A549 treated with RU486 at 1 μM for 4 hours (cell line): ENCODE measurements at places on chromosomes 12 and 14. TPM values are rescaled to one million over a fixed set of nuclear protein-coding genes. Genes with fewer than 3 reads are reported as not detected.

Gene C3AR1
- total RNA-seq, result not detected in 5 replicates

Gene KHNYN
- 19.3 to 28.8 TPM (median 26.1 TPM) in 5 replicates for total RNA-seq

Gene SRRM4
- not detected in 5 replicates for total RNA-seq

Gene SYCP3
- 0.13 TPM in 1 of 5 replicates, not detected in the others for total RNA-seq

Gene TUBA1A
- total RNA-seq, result 152 to 191 TPM (median 180 TPM) in 5 replicates

Gene KRT71
- not detected in 5 replicates for total RNA-seq

Gene AICDA
- total RNA-seq, result 0.08 to 0.17 TPM (median 0.09 TPM) in 3 of 5 replicates, not detected in the others

Gene RNASE3
- total RNA-seq, result not detected in 5 replicates

Gene WNT1
- total RNA-seq, result 0.18 TPM in 1 of 5 replicates, not detected in the others

Gene KIF5A
- total RNA-seq, result 0.14 to 0.27 TPM (median 0.24 TPM) in 5 replicates

Gene KLHDC1
- 0.17 to 0.76 TPM (median 0.36 TPM) in 5 replicates for total RNA-seq

Gene NELL2
- 0.46 TPM in 1 of 5 replicates, not detected in the others for total RNA-seq

Gene ANKRD33
- 0.14 to 0.24 TPM in 2 of 5 replicates, not detected in the others for total RNA-seq

Gene CLEC2A
- not detected in 5 replicates for total RNA-seq
